Aorta (tissue), 5 donors: ENCODE measurements at places on chromosomes 3 and 15. TPM values are rescaled to one million over a fixed set of nuclear protein-coding genes. Genes with fewer than 3 reads are reported as not detected.

DNA sequence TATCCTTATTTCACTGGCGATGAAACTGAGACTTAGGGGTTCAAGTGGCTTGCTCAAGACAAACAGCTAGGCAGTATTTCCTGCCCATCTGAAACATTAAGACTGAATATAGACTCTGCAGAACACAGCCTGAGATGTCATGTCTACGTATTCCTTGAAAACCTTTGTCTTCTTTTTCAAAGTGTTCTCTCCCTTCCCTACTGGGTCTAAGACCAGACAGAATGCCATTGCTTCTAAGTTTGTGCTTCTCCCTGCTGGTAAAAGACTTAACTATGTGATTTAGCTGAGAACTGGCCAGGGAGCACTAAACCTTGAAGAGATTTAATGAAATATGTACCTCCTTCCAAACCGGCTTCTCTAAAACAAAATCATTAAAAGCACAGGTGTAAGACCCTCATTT lies 9.9 kb downstream of the BCL6 start:
- peaks cover 10% of the 10 kb centered on the region for H3K36me3 ChIP-seq
- H3K27ac ChIP-seq = no peak overlapping the region
- no peaks in the 10 kb centered on the region for H3K27me3 ChIP-seq
- DNase-seq = no peak
- no peak overlapping the region for H3K4me3 ChIP-seq

GRCh38 chr15:70512772-70513362 lies 250.5 kb downstream of the UACA start:
- DNase-seq = no peak
- H3K27me3 ChIP-seq = no peaks in the 10 kb centered on the region
- no peak overlapping the region for H3K4me3 ChIP-seq
- no peaks in the 10 kb centered on the region for H3K36me3 ChIP-seq
- no peak overlapping the region for H3K27ac ChIP-seq

DNA sequence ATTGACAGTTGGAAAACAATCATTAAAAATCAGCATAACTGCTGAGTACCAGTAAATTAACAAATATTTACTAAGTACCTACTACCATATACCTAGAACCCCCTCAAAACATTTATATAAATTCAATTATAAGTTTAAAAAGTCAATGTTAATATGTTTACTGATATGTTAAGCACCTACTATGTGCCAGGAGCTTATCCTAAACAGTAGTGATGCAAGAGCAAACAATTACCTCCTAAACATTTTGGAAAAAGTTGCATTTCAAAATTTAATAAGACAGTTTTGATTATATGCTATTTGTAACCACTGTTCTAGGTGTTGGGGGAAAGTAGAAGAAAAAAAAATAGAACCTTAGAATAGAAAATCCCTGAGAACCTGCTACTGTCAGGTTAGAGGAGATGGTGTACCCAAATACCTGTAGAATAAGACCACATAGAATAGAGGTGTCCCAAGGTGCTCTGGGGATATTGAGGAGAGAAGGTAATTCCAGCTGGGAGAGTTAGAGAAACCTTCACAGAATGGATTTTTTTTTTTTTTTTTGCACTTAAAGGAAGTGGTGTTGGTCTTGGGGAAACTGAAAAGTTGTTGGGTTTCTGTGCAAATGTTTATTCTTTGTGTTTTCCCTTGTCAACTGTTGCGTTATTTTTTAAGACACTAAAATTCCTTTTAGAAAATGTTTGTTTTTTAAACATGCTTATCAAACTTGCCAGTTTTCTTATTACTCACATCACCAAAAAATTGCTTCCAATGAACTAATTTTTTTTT lies 16.0 kb downstream of the SNRK start:
- no peak for DNase-seq
- H3K4me1 ChIP-seq = no peaks in the 10 kb centered on the region
- H3K27ac ChIP-seq = no peak overlapping the region
- H3K27me3 ChIP-seq = no peaks in the 10 kb centered on the region
- H3K36me3 ChIP-seq = no peaks in the 10 kb centered on the region
- H3K4me3 ChIP-seq = no peak overlapping the region

Gene CRABP1
- total RNA-seq = not detected

Gene ARGFX
- total RNA-seq = not detected

Gene RFT1
- total RNA-seq = 11.9 TPM

Gene LRTM1
- total RNA-seq = not detected
